Memory B cell (primary cell): ENCODE measurements at places on chromosomes 5 and 9.

DNA sequence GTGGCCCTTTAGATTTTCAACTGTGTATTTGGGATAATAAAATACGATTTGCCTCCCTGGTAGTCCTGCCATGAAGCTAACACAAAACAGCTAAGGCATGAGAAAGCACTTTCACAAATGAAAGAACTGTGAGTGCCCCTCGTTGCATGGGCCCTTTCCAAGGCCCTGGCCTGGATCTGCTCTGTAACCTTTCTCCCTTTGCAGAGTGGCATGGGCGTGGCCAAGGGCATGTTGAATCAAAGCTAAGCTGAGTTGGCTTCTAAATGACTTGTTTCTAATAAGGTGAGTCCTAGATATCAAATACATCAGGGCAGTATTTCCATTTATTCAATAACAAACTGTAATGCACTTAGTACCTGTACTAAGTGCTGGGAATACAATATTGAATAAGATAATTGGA, 78.7 kb upstream of the PTPN3 start:
- H3K4me1 ChIP-seq, result no peaks in the 10 kb centered on the region
- no peaks in the 10 kb centered on the region for H3K36me3 ChIP-seq
- no peak overlapping the region for H3K27ac ChIP-seq
- no peak overlapping the region for H3K4me3 ChIP-seq
- H3K27me3 ChIP-seq, result peaks cover 3% of the 10 kb centered on the region

DNA sequence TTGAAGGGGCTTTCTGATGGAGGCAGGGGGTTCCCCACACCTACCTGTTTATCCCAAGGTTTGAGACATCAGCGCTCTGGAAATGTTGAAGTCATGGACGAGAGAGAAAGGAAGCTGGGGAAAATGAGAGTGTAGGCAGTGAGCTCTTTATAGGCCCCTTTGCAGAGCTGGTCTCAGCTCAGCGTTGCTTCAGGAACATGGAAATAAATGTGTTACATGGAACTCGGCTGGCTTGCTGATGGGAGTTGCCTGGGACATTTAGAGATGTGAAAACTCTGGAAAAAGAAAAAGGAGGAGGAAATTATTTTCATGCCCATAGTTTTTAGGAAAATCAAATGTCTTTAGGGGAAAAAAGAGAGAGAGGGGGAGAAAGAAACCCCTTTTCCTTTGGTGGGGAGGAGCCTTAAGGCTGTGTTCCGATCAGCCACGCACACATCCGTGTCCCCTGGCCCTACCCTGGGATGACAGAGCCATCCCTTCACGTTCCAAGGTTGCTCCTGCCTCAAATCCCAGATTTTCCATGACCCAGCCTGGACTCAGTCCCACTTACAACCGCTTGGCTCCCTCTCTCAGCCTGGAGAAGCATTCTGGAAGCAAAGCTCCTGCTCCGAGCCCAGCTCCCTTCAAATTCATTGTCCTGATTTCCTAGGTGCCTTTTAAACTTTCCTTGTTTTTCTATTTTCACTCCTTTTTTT, 78.3 kb downstream of the COL27A1 start:
- H3K4me3 ChIP-seq, result no peak overlapping the region
- no peaks in the 10 kb centered on the region for H3K36me3 ChIP-seq
- no peak overlapping the region for H3K27ac ChIP-seq
- H3K27me3 ChIP-seq, result peaks cover 14% of the 10 kb centered on the region
- no peaks in the 10 kb centered on the region for H3K4me1 ChIP-seq

DNA sequence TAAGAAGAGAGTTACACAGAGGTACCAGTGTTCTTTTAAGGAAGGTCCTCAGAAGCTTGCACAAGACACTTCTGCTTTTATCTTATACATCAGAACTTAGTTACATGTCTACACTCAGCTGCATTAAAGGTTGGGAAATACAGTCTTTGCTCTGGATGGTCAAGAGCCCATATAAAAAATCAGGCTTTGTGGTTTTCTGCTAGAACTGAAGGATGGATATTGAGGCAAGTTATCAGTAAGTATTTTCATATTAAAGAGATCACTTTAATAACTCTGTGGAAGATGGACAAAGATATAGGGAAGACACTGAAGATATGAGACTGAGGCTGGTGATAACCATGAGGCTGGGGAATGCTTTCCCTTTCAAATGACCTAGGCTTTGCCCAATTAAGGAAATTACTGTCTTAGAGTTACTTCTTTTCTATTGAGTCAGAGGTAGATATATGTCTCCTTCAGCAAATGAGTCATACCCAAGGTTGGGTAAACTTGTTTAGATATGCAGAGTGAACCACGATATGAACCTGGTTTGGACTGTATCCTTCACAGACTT, 87.0 kb upstream of the TNC start:
- peak overlapping the region; percentile 7 for H3K27ac ChIP-seq

GRCh38 chr9:126538550-126538949, 75.2 kb upstream of the LMX1B start:
- no peak for DNase-seq
- no peak overlapping the region for H3K4me3 ChIP-seq
- no peaks in the 10 kb centered on the region for H3K36me3 ChIP-seq
- H3K27me3 ChIP-seq, result peaks cover 3% of the 10 kb centered on the region
- peaks cover 14% of the 10 kb centered on the region for H3K4me1 ChIP-seq
- no peak overlapping the region for H3K27ac ChIP-seq

- peak overlapping the region; percentile 93 for H3K27ac ChIP-seq
- DNase-seq, result no peak
- H3K4me1 ChIP-seq, result peaks cover 12% of the 10 kb centered on the region
These were observed 1.0 kb downstream of the CYSTM1 start for GRCh38 chr5:140176031-140176387.

- peaks cover 5% of the 10 kb centered on the region for H3K36me3 ChIP-seq
- no peak for DNase-seq
- peaks cover 19% of the 10 kb centered on the region for H3K4me1 ChIP-seq
- H3K27me3 ChIP-seq, result no peaks in the 10 kb centered on the region
- no peak overlapping the region for H3K27ac ChIP-seq
These were observed 26.9 kb downstream of the TICAM2 start for GRCh38 chr5:115575167-115576070.

GRCh38 chr9:97617939-97618416, 15.2 kb downstream of the TSTD2 start:
- H3K27me3 ChIP-seq, result no peaks in the 10 kb centered on the region
- H3K4me1 ChIP-seq, result peaks cover 4% of the 10 kb centered on the region
- H3K36me3 ChIP-seq, result peaks cover 18% of the 10 kb centered on the region
- no peak for DNase-seq
- H3K4me3 ChIP-seq, result no peak overlapping the region

GRCh38 chr5:180387798-180388197, 34.7 kb upstream of the GFPT2 start:
- H3K4me3 ChIP-seq, result no peak overlapping the region
- H3K4me1 ChIP-seq, result no peaks in the 10 kb centered on the region
- no peak overlapping the region for H3K27ac ChIP-seq
- no peak for DNase-seq
- H3K27me3 ChIP-seq, result peaks cover 10% of the 10 kb centered on the region
- no peaks in the 10 kb centered on the region for H3K36me3 ChIP-seq

- H3K4me1 ChIP-seq, result peaks cover 5% of the 10 kb centered on the region
- no peaks in the 10 kb centered on the region for H3K36me3 ChIP-seq
- H3K4me3 ChIP-seq, result no peak overlapping the region
- DNase-seq, result no peak
- H3K27me3 ChIP-seq, result no peaks in the 10 kb centered on the region
These were observed 83.0 kb upstream of the IL33 start for GRCh38 chr9:6132650-6133049.

GRCh38 chr9:89632192-89632733, 27.5 kb downstream of the GADD45G start:
- DNase-seq, result no peak
- H3K36me3 ChIP-seq, result no peaks in the 10 kb centered on the region

- DNase-seq, result no peak
- H3K4me1 ChIP-seq, result no peaks in the 10 kb centered on the region
- H3K27me3 ChIP-seq, result no peaks in the 10 kb centered on the region
- H3K27ac ChIP-seq, result no peak overlapping the region
These were observed 93.0 kb downstream of the PCSK5 start for GRCh38 chr9:75983319-75984045.

DNA sequence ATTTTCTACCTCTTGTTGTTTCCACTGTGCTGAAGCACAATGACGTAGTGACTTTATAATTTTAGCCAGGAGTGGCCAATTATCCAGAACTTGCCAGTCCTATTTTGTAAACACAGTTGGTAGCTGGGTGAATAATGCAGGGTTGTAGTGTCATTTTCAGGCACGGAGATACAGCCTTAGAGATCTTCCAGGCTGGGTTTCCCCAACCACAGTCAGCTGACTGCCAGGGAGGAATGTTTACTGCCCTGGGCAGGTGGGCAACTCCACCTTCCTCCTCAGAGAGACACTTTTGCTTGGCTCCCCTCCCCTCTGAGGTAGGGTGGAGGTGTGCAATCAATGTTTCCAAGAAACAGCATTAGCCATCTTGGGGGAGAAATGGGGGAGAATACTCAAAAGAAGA, 228.1 kb upstream of the NR4A3 start:
- H3K4me1 ChIP-seq, result peaks cover 24% of the 10 kb centered on the region
- H3K27me3 ChIP-seq, result no peaks in the 10 kb centered on the region
- no peak overlapping the region for H3K4me3 ChIP-seq
- peak overlapping the region; percentile 92 for H3K27ac ChIP-seq

- H3K27me3 ChIP-seq, result no peaks in the 10 kb centered on the region
- peaks cover 11% of the 10 kb centered on the region for H3K4me1 ChIP-seq
- no peak for DNase-seq
- H3K4me3 ChIP-seq, result no peak overlapping the region
- peaks cover 23% of the 10 kb centered on the region for H3K36me3 ChIP-seq
These were observed 26.2 kb downstream of the SLC12A2 start for GRCh38 chr5:128109766-128110165.

GRCh38 chr5:6291961-6292360, 86.4 kb downstream of the MED10 start:
- no peak for DNase-seq
- H3K27me3 ChIP-seq, result no peaks in the 10 kb centered on the region

GRCh38 chr9:110343551-110343950, 5.9 kb upstream of the TXNDC8 start:
- H3K27ac ChIP-seq, result no peak overlapping the region
- H3K4me3 ChIP-seq, result no peak overlapping the region
- no peaks in the 10 kb centered on the region for H3K4me1 ChIP-seq
- no peak for DNase-seq

- no peaks in the 10 kb centered on the region for H3K27me3 ChIP-seq
- H3K27ac ChIP-seq, result no peak overlapping the region
- peaks cover 2% of the 10 kb centered on the region for H3K36me3 ChIP-seq
- no peaks in the 10 kb centered on the region for H3K4me1 ChIP-seq
- no peak for DNase-seq
These were observed 72.6 kb upstream of the ENTREP1 start for GRCh38 chr9:69252436-69252835.

DNA sequence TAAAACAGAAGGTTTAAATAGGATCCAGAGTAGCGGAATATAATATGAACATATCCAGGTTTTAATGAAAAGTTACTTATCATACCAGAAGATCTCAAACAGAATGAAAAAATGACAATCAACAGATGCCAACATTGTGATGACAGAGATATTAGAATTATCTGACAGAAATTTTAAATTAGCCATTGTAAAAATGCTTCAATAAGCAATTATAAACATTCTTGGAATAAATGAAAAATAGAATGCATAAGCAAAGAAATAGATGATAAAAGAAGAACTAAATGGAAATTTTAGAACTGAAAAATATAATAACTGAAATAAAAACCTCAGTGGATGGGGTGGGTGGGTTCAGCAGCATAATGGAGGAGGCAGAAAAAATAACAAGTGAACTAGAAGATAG, 37.2 kb downstream of the ZMAT2 start:
- H3K27me3 ChIP-seq, result peaks cover 18% of the 10 kb centered on the region
- H3K27ac ChIP-seq, result no peak overlapping the region
- peaks cover 2% of the 10 kb centered on the region for H3K36me3 ChIP-seq
- H3K4me3 ChIP-seq, result no peak overlapping the region

DNA sequence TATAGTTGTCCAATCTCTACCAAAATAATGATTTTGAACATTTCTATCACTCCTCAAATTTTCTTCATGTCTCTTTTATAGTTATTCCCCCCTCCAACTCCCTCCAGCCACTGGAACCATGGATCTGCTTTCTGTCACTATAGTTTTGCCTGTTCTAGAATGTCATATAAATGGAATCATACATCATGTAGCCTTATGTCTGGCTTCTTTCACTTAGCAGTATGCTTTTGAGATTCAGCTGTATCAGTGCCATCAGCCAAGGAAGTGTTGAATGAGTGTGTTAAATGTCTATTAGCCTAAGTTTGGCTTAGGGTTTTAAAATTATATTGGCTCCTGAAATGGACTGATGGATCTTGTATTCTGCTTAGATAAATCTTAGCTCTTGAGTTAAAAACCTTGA, 36.0 kb downstream of the UBE2D2 start:
- H3K27ac ChIP-seq, result no peak overlapping the region
- peaks cover 6% of the 10 kb centered on the region for H3K36me3 ChIP-seq

DNA sequence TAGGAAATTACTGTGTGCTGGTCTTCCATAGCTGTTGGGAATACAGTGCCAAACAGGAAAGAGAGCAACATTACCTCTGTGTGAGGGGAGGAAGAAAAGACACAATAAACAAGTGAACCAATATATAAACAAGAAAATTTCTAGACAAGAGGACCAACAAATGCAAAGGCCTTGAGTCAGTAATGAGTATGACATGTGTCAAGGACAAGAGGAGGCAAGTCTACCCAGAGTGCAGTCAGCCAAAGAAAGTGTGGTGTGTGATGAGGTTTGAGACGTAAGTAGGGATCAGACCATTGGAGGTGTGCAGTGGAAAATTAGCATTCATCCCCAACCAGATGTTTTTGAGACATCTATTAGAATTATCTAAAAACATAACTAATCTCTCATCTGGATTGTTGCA, 69.5 kb upstream of the CDH6 start:
- no peaks in the 10 kb centered on the region for H3K27me3 ChIP-seq
- no peaks in the 10 kb centered on the region for H3K4me1 ChIP-seq
- DNase-seq, result no peak
- H3K4me3 ChIP-seq, result no peak overlapping the region

DNA sequence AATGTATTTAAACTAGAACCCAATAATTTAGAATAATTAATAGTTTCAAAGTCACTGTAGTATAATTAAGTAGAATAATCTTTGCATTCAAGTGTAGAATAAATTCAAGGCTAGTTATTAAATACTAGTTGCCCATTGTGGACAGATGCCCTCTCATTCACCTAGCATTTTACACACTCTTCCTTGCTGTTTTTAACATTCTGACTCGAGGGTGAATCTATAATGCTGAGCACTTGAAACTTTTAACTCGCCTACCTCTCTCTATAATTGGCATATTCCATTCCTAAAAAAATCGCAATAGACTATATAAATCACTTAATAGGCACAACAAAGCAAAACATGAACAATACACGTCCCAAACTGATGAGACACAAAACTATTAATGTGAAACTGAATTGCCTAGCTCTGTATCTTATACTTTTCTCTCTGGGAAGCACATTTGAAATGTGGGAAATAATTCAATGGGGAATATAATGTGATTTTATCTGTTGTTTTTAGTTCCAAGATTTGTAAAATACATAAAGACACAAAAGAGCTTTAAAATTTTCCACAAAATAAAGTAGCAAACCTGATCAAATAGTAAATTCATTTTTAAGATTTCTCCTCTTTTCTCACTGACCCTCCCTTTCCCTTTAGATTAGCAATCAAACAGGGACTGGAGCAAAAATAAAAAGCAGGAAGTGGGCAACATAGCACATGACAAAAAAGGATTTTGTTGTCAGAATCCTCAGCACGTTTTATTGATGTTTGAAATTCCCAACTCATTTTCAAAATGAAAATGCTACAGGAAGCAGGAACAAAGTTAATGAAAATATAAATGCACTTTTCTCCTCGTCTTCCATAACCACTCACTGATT, 295.6 kb downstream of the PDE4D start:
- no peaks in the 10 kb centered on the region for H3K27me3 ChIP-seq
- H3K4me3 ChIP-seq, result peak overlapping the region; percentile 56
- H3K4me1 ChIP-seq, result peaks cover 22% of the 10 kb centered on the region
- no peak overlapping the region for H3K27ac ChIP-seq
- peaks cover 8% of the 10 kb centered on the region for H3K36me3 ChIP-seq

GRCh38 chr9:111657051-111657450, 4.4 kb upstream of the GNG10 start:
- no peak overlapping the region for H3K27ac ChIP-seq
- H3K4me3 ChIP-seq, result no peak overlapping the region
- H3K4me1 ChIP-seq, result peaks cover 7% of the 10 kb centered on the region
- no peaks in the 10 kb centered on the region for H3K27me3 ChIP-seq
